ENCODE measurements at places on chromosomes 3 and 15.

DNA sequence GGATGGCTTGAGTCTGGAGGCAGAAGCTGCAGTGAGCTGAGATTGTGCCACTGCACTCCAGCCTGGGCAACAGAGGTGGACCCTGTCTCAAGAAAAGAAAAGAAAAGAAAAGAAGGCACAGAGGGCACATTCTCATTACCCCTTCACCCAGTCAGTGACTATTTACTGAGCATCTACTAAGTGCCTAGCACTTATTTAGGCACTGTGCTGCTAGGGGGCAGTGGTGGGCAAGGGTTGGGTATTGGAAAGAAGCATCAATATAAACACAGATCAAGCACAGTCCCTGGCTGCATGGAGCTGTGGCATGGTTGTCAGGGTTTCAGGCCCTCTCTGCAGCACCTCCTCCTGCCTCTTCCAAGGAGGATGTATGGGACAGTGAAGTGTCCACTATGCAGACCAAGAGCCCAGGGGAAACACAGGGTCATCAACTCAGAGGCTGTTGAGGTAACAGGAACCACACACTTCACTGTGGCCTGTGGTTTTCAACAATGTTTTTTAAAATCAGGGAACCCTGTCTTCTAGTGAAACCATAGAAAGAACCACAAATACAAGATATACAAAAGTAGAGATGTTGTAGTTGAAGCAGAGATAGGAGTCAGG, 138.5 kb downstream of the RAB11A start:
- no peak for DNase-seq

GRCh38 chr15:81339321-81339720, 15.4 kb upstream of the STARD5 start:
- DNase-seq, result no peak

GRCh38 chr3:707041-707440, 385.8 kb upstream of the CNTN6 start:
- DNase-seq, result no peak

- DNase-seq, result no peak
Observed at GRCh38 chr3:151197981-151198767, 4.8 kb downstream of the GPR171 start.

DNA sequence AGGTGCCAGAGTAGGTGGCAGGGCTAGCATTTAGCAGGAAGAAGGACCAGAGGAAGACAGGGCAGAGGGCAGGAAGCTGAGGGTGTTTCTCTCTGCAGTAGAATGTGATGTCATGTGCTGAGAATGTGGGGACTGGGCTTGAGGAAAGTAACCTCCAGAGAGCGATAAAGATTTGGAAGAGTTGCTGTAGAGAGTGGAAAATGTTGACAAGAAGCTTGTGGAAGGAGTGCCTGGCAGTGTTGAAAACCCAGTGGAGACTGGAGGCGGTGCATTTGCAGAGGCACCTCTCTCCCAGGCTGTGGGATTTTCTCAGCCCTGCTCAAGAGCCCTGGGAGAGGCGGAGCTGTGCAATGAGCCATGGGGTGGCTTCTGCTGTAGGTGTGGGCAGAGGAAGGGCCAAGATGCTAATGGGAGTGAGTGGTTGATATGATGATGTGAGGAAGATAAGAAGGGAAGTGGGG, 54.8 kb downstream of the MESD start:
- no peak for DNase-seq

- DNase-seq, result no peak
Observed at GRCh38 chr3:144772372-144772771, 800.7 kb downstream of the DIPK2A start.

DNA sequence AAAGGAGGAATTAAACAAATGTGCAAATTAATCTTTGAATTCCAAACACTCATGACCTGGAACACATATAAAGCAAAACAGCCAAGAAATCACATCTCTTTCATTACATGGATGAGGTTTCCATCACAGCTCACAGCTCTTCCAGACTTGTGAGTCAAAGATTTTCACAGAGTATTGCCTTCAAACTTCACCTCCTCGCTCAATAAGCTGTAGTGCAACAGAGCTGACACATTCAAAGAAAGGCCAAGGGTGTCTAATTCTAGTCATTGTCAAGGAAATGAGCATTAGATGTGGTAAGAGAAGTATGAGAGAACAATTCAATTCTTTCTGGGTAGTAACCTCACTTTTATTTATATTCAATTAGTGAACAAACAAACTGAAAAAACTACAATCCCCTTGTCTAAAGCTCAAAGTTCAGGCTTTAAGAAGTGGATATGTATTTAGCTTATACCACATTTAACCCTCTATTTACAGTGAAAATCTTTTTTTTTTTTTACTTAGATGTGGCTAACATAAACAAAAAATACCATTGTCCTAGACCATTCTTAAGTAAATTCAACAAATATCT, 11.9 kb downstream of the WDR72 start:
- no peak for DNase-seq

DNA sequence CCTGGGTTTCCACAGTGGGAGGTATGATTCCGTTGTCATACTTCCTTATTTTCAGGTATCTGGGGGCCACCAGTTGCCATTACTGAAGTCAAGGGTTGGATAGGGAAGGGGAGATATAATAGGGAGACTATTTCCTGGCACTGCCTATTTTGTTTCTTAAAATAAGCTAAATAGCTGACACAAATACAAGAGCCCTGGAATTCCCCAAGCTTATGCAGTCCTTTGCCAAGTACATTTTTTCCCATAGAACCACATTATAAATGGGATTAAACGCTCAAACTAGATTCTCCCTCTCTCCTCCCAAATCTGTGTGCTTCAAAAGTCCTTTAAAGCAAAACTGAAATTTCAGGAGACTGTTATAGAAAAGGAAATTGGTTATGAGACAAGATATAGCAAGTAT, 68.7 kb downstream of the AP4E1 start:
- DNase-seq, result no peak

GRCh38 chr3:76369170-76369569, 583.8 kb upstream of the ZNF717 start:
- DNase-seq, result no peak

DNA sequence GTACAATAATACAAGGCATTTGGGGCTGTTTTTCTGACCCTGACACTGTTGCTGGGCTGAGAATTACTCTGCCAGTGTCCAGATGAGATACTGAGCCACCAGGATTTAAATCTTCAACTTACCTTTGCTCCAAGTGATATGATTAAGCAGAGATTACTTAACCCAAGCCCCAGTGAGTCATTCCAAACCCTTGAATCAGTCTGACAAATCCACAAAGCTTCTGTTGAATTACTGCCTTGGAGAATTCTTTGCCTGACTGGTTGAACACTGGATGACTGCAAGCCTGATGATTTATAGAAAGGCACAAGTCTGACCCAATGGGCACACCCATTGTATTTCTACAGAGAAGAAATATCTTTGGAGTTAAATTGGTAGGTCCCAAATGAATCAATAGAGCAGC, 88.2 kb upstream of the TSC22D2 start:
- DNase-seq, result no peak

DNA sequence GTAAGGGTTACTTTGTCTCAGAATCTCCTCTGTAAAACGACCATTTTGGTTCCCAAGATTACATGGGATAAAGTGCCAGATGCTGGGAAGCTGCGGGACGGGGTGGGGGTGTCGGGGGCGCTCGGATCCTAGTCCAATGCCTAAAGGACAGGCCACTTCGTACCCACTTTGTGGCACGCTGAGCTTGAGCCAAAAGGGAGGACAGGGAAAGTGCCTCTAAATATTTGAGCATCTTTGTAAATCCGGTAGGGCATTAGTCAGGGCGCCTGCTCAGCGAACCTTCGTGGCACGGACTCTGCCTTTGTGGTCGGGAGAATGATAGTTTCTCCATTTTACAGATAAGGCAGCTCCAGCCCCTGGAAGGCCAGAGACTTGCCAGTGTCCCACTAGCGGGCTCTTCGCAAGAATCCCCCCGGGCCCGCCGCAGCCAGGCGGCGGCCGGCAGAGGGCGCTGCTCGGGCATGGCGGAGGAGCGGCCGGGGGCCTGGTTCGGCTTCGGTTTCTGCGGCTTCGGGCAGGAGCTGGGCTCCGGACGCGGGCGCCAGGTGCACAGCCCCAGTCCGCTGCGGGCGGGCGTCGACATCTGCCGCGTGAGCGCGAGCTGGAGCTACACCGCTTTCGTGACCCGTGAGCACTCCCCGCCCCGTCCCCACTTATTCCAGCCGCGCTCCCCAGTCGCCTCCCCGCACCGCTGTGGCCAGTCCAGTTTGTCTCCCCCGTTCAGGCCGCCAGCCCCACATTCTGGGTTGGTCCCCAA, 1.8 kb downstream of the RCCD1 start:
- peak; percentile 48 for DNase-seq

DNA sequence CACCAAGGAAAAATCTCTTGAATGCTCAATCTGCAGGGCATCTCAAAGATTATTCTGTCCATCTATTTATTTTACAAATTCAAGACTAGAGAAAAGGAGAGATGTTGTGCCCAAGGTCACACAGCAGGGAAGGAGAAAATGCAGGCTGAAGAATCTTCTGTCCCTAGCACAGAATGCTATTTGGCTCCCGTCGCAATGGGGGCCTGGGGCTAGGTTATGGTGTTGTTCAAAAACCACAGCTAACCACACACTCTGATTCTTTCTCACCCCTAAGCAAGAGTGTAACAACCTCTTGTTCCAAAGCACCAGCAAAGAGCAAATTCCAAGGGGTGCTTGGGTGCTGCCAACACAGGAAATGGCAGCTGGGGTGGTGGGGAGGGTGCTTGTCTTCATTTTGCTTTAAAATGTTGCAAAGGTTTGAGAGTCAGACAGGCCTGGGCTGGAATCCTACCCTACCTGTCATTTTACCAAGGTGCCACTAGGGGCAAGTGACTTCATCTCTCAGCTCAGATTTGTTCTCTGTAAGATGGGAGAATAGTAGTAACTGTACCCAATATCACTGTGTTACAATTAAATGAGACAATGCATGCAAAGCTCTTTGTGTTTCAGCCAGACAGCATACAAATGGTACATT, 112.5 kb downstream of the ADAMTS9 start:
- DNase-seq, result no peak

- no peak for DNase-seq
Observed at GRCh38 chr15:88571852-88572259, 25.4 kb upstream of the DET1 start.

DNA sequence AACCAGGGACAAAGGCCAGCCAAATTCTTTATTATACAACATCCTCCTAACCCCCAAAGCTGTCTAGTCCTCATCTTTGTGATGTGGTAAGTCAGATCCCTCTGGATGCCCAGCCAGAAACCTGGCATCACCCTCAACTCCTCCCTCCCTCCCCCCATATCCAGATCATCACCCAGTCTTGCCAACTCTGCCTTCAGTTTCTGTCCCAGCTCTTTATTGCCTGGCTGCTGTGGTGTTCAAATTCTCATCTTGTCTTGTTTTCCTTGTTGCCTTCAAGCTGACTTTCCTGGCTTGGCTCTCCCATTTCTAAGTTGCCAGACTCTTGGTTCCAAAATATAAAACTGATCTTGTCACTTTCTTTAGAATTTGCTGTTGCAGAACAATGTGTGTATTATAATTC, 28.6 kb downstream of the MAP2K1 start:
- no peak for DNase-seq

DNA sequence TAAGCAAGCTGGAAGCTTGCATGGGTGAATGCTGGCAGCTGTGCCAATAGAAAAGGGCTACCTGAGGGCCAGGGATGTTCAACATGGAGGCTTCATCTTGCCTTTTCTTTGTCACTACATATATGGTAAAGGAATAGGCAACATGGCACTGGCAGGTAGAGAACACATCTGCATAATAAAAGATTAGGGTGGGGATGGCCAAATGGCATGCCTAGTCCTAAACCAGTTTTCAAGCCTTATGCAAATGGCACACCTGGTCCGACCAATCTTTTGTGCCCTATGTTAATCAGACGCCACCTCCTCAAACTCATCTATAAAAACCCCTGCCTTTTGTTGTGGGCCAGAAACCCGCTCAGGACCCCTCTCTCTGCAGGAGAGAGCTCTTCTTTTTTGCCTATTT, 216.8 kb upstream of the PROK2 start:
- DNase-seq, result no peak

- no peak for DNase-seq
Observed at GRCh38 chr3:89560568-89560967, 453.1 kb downstream of the EPHA3 start.

GRCh38 chr3:71581457-71582035, 2.0 kb downstream of the FOXP1 start:
- no peak for DNase-seq

DNA sequence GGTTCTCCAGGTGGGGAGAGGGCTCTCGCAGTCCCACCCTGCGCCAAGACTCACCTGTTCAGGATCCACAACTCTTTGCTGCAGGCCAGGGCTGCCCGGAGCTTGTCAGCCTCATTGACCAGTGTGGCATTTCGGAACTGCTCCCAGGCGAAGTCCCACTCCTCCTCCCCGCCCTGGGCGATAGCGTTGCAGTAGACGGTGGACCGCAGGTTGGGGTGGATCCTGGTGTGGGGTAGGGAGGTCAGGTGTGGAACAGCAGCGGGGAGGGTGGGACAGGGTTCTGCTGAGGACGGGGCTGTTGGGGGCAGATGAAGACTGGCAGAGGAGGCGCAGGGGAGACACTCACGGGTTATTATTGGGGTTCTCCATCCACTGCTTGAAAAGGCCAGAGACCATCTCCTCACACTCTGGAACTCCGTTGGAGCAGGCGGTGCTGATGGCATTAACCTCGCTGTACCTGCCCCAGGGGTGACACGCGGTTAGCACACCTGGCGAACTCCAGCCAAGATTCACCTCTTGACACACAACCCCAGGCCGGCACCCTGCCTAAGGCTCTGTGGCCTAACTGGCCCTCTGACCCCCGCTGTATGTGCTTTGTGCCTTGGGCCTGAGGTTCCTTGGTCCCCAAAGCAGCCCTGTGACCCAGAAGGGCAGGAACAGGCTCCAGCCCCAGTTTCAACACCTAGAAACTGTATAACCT, 16.1 kb downstream of the MESP2 start:
- DNase-seq, result no peak

DNA sequence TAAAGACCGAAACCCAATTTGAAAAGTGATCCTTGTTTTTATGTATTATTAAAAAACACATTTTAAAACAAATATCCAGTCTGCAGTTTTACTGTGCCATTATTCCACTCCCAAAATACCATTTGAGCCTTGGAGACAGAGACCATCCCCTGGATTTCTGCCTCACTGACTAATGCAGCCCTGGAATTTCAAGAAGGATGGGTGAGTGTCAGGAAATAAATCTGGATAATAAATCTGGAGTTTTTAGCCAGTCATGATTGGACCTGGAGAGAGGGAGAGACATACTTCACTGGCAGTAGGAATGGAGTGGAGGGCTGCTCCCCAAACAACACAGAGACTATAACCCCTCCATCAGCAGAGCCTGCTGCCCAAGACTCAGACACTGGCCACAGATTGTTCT, 123.3 kb downstream of the MYLK start:
- no peak for DNase-seq

- DNase-seq, result no peak
Observed at GRCh38 chr3:113684271-113684819, 12.1 kb downstream of the USF3 start.

- DNase-seq, result no peak
Observed at GRCh38 chr3:171458864-171459136, 1.4 kb downstream of the TNIK start.

GRCh38 chr15:67085237-67085817, 19.9 kb downstream of the SMAD3 start:
- DNase-seq, result no peak
